GM23338 (cell line): ENCODE measurements at places on chromosomes 2 and 18.

GRCh38 chr2:199329466-199329865 lies 128.3 kb downstream of the SATB2 start:
- no peak for DNase-seq

- DNase-seq = no peak
These were observed 54.2 kb downstream of the DTNB start for GRCh38 chr2:25619185-25619584.

- DNase-seq = no peak
These were observed 28.6 kb upstream of the DAPL1 start for GRCh38 chr2:158766524-158766923.

DNA sequence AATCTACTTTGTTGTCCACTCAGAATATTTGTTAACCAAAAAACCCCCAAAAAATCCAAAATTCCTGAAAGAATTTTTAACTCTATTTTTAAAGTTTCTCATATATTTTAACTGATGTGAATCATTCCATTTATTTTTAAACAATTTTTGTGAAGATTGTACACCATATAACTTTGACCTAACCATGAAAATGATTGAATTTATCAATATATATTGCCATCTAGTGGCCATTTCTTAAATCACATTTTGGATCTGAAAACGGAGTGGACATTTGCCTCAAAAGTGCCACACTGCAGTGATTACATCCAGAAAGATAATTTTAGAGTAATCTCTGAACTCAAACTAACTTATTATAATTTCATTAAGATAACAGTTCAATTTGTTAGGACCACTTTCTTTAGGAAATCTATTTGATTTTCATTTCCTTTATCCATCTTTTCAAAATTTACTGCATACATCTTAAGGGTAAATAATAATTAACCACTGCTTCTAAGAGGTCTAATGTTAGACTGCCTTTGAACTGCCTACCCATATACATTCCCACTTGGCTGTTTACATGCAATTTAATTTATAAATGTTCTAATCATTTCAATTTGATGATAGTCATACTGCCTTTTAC lies 71.1 kb downstream of the DSC3 start:
- DNase-seq = peak; percentile 65

GRCh38 chr2:163593982-163594381 lies 141.8 kb downstream of the FIGN start:
- DNase-seq = no peak

DNA sequence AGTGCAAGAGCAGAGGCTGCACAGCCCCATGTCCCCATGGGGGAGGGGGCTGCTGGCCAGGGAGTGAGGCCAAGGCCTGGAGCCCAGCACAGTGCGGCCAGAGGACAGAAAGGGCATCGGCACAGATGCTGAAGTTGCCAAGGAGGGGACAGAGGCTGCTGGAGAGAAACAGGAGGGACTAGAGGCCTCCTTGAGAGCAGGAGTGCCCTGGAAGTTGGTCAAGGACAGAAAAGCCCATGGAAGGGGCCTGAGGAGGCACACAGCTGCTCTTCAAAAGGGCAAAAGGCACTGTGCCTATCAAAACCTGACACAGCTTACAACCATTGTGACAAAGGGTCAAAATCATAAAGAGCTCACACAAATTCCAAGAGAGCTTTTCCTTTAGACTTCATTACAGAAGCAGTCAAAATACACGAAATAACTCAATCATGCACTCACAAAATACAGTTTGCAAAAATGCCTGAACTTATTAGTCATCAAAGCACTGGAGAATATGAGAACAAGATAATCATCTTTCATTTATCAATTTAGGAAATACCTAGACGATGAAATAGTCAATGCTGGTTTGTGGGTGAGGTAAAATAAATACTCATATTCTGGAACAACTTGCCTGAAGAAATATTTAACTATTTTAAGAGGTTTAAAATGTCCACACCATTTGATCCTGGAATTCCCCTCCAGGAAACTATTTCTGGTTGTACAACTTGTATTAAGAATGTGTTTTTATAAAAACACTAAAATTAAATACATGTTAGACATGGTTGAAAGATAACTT lies 79.6 kb downstream of the USP40 start:
- no peak for DNase-seq

- DNase-seq = no peak
These were observed 310.6 kb downstream of the C1D start for GRCh38 chr2:67752199-67752598.

GRCh38 chr2:181988154-181988924 lies 2.7 kb downstream of the PPP1R1C start:
- DNase-seq = no peak

DNA sequence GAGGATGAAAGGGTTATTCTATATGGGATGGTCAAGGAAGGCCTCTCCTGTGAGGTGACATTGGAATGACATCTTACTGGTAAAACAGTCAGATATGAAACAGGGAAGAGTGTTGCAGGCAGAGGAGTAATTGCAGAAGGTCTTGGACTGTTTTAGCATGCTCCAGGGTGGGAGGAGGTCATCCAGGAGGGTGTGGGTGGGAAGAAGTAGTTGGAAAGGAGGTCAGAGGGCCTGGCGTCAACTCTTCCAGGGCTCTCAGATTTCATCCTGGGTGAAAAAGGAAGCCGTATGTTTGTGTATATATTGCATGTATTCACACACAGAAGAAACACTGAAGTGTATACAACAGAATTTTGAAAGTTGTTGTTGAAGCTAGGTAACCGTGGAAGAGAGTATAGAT lies 48.2 kb downstream of the ATP9B start:
- no peak for DNase-seq

GRCh38 chr2:234147335-234147861 lies 96.9 kb downstream of the SPP2 start:
- no peak for DNase-seq

DNA sequence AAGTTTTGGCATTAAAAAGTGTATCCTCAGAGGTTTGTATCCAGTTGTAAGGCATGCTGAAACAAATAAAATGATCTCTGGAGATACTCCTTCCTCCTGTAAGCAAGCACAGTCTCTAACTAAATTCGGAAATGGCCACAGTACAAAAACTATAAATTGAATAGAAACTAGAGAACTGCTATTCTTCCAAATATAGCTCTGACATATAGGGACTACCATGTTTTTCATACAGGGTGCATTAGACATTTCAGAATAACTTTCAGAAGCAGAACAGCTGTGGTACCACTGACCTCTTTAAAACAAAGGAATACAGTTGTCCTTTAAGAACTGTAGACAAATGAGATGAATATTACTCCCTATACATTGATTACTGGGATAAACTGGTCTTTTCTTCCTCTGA lies 568.5 kb downstream of the ARHGAP15 start:
- DNase-seq = no peak

DNA sequence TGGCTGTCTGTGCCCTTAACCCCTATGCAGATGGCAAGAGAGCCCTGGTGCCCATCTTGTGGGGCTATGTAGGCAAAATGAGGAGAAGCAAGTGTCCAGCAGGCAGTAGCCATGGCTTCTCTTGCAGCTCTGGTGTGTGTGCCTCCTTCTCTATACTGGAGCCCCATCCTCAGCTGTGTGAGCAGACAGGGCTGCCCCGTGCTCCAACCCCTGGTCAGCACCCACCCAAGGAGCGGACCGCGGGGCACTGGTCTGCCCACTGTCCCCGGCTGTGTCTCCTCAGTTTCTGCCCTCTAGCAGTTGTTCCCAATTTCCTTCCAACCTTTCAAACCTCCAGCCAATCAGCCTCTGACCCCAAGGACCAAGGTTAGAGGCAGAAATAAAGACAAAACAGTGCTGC lies 134.9 kb upstream of the GLI2 start:
- DNase-seq = no peak

DNA sequence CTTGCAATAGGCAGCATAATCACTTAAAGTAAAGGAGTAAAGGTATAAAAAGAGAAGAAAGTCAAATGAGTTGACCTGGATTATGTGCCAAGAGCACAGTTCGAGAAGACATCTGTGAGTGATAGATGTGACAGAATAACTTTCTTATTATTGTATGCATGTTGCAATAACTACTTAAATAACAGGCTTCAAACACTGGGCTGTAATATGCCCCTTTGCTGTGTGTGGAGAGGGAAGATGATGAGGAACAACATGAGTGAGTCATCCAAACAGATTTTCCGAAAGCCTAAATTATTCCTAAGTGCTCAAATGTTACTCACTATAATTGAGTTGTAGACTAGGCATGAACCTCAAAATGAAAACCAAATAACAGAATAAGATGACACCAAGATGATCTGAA lies 328.1 kb downstream of the EXOC6B start:
- no peak for DNase-seq

DNA sequence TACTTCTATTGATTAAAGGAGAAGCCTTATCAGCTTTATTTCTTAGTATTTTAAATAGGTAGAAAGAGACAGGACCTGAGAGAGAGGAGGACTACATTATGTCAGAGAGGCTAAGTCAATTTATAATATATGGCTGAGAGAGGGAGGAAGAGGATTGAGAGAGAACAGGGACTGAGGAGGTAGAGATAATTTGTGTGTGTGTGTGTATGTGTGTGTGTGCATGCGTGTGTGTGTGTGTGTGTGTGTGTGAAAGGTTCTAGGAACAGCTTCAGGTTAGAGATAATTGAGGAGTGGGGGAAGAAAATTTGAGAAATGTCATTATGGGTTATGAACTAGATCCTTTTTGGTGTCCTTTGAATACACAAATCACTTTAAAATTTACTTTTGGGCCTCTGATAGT lies 15.2 kb downstream of the DOK1 start:
- DNase-seq = no peak

DNA sequence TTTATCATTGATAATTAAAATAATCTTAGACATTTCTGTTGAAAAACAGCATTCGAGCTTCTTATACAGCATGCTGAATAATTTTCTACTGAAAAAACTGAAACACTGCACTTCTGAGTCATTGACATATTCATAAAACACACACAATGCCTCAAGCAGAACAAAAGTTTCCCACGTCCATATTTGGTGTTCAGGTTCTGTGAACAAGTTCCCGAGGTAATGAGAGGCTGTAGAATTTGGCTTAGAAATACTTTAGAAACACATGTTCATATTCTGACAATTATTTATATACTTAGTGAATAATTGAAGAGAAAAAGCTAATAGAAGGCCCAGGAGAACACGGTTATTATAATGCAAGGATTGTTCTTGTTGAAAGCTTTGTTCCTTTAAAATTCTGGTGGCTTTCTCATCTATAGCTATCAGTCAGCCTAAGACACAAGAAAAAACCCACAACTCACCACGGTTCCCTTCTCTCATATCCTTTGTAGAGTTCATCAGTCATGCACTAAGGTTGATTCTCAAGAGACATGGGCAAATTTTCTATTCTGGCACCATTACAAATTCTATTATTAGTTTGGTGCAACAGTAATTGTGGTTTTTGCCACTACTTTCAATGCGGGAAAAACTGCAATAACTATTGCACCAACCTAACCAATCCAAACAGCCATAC lies 194.4 kb downstream of the TMX3 start:
- no peak for DNase-seq

DNA sequence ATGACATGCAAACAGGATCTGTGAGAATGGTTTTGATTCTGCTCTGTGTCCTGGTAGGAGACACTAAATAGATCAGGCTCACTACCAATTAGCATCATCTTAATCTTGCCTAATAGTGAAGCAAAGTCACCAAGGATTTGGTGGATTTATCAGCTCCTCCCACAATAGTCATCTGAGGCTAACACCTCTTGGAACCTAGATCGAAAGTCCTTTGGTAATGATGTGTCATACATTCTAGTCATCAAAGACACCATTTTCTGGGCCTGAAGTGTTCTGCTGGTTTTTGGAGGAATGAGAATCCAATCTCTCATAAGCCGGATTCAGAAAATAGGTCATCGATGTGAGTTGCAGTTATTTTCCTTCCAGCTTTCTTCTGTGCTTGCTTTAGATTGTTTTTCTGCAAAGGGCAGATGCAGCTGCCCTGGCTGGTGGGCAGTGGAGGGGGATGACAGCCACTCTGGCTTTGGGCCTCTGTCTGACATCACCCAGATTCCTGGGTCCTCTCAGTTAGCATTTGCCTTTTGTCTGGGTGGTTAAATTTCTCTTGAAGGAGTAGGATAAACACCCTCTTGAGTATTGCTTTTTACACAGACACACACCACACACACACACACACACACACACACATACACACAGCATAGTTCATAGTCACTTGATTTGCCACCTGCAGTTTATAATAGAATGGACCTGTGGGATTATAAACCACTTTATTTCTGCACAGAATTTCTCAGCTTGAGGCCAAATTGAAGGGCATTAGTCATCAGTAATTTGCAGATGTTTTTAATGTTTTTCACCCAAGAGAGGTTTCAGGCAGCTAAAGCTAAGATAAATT lies at the start of gene MYO3B:
MYO3B (plus strand) TSS at position 198 of the 832 bp plus-strand sequence; CDS start at position 339, 141 bp downstream.
- DNase-seq = no peak

- no peak for DNase-seq
These were observed 46.8 kb downstream of the MRPS5 start for GRCh38 chr2:95074663-95075439.

- no peak for DNase-seq
These were observed 3.0 kb downstream of the TTC32 start for GRCh38 chr2:19898592-19899329.

DNA sequence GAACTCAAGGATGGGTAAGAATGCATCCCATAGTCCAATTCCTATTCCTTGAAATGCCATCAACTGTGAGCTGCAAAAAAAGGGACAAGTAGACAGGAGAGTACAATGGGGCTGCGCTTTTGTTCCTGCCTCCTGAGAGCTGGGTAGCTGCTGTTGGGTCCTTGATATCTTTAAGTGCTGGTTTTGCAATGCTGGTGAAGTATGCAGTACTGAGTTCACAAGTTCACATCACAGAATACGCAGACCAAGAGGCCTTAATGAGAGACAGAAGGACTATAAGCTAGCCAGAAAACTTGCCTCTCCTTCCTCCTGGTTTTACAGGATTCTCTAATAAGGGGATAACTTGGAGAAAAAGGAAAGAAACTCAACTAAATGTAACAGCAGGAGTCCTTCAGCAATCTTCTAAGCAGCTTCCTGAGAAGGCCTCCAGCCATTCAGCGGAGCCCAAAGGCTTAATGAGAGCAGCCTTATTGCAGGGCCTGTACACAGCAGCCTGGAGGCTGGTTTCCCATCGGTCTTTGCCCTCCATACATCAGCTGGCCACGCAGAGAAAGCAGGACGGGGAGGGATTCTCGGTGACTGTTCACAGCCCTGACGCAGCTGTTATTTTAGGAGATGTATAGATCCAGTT lies 293.1 kb downstream of the CDCA7 start:
- DNase-seq = no peak

- DNase-seq = no peak
These were observed 15.6 kb upstream of the ACTG2 start for GRCh38 chr2:73877071-73877802.

GRCh38 chr18:50473881-50474280 lies 86.0 kb upstream of the MAPK4 start:
- no peak for DNase-seq

GRCh38 chr2:232903989-232904388 lies 33.9 kb downstream of the SNORC start:
- no peak for DNase-seq

DNA sequence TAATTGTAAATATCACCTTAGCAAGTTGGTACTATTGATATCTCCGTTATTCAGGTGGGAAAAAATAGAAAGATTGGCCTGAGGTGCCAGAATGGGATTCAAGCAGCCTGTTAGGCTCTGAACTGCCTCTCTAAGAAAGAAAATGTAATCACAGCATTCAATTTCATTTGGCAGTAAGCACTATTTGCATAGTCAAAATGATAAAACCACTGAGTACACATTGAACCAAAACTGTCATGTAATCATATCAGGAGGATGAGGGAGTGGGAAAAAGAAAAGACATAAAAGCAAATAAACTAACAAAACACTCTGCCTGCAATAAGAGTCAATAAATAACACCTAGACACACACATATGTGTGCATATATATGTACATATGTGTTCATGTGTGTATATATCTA lies 103.9 kb upstream of the TACR1 start:
- DNase-seq = no peak
